ENCODE measurements at places on chromosomes 4 and X.

GRCh38 chr4:105683038-105683437, 25.5 kb downstream of the INTS12 start:
- H3K36me3 ChIP-seq, result peaks cover 49% of the 10 kb centered on the region
- no peak for DNase-seq
- H3K27ac ChIP-seq, result no peak overlapping the region
- H3K27me3 ChIP-seq, result no peaks in the 10 kb centered on the region

DNA sequence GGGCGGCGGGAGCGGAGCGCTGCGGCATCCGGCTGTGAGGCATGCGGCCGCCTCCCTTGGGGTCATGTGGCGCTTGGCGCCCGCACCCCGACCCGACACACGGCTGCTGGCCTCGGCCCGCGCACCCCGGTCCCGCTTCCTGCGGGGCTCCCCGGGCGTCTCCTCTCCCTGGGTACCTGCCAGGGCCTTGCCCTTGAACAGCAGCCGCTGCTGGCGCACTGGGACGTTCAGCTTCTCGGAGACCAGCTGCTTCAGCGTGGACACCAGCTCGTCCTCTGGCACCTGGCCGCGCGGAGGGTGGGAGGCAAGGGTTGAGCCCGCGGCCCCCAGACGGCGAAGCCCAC, 391 bp downstream of the UBL4A start:
- H3K27ac ChIP-seq, result peak overlapping the region; percentile 89
- H3K27me3 ChIP-seq, result no peaks in the 10 kb centered on the region
- H3K4me1 ChIP-seq, result peaks cover 50% of the 10 kb centered on the region
- H3K4me3 ChIP-seq, result peak overlapping the region; percentile 81
- DNase-seq, result no peak

GRCh38 chrX:129359269-129359668, 164.0 kb downstream of the SMARCA1 start:
- H3K4me1 ChIP-seq, result no peaks in the 10 kb centered on the region
- H3K27me3 ChIP-seq, result no peaks in the 10 kb centered on the region
- DNase-seq, result no peak

DNA sequence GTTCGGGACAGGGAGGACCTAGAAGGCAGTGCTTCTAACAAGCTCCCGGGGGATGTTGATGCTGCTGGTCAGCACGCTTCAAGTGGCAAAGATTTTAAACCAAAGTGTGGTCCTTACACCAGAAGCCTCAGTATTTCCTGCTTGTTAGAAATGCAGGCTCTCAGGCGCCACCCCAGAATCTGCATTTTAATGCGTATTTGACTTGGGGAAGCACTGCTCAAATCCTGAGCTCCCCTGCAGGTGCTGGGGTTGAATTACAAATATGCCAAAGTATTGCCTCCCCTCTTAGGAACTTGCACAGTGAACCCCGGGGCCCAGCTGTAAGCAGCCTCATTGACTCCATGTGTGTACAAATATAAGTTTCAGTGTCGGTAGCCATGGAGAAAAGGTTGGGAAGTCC, 70.8 kb upstream of the RAI2 start:
- no peaks in the 10 kb centered on the region for H3K27me3 ChIP-seq
- no peaks in the 10 kb centered on the region for H3K36me3 ChIP-seq
- no peak for DNase-seq
- no peak overlapping the region for H3K4me3 ChIP-seq

- no peak overlapping the region for H3K27ac ChIP-seq
- no peak overlapping the region for H3K4me3 ChIP-seq
- no peaks in the 10 kb centered on the region for H3K27me3 ChIP-seq
Observed at GRCh38 chrX:42269186-42269585, 345.8 kb upstream of the CASK start.

GRCh38 chr4:53068755-53069330, 206.7 kb downstream of the RASL11B start:
- no peak for DNase-seq
- no peaks in the 10 kb centered on the region for H3K4me1 ChIP-seq
- no peaks in the 10 kb centered on the region for H3K36me3 ChIP-seq

Data from esophagus muscularis mucosa (tissue), 4 donors.